CD4-positive, alpha-beta T cell treated with Interleukin-4 for 4 hours (primary cell): ENCODE measurements at places on chromosomes 12 and 14.

- DNase-seq: no peak
These were observed 5.2 kb downstream of the RHOF start for GRCh38 chr12:121788176-121788818.

DNA sequence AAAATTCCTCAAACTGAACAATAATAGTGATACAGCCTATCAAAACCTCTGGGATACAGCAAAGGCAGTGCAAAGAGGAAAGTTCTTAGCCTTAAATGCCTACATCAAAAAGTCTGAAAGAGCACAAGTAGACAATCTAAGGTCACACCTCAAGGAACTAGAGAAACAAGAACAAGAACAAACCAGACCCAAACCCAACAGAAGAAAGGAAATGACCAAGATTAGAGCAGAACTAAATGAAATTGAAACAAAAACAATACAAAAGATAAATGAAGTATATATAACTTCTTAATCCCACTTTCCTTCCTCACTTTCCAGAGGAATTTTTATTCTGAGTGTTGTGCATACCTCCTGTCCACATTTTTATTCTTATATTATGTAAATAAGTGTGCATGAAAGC, 192.0 kb downstream of the FUT8 start:
- DNase-seq: no peak

DNA sequence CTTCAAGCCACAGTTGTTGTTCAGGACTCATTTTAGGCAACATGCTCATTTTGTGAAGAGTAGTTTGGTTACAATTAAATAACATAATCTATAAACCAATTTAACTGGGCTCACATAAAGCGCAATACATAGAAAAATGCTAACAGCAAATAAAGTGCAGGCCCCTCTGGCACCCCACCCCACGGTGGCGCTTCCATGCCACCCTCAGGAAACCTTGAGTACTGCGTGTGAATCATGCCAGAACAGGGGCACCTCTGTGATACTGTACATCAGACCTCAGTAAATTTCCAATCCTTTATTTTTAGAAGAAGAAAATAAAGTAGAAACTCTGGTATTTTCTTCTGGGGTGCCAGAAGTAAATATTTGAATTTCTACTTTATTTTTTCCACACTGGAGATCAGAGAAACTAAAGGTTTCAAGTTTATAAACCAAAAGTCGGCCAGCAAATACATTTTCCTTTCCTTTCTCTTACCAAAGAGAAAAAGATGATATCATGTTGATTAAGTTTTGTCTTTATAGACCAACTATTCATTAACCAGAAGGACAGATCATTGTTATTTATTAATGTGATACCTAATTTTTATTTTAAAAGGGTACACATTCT, 316.8 kb downstream of the PAWR start:
- DNase-seq: no peak

GRCh38 chr12:15561396-15561795, 227.8 kb downstream of the EPS8 start:
- no peak for DNase-seq

DNA sequence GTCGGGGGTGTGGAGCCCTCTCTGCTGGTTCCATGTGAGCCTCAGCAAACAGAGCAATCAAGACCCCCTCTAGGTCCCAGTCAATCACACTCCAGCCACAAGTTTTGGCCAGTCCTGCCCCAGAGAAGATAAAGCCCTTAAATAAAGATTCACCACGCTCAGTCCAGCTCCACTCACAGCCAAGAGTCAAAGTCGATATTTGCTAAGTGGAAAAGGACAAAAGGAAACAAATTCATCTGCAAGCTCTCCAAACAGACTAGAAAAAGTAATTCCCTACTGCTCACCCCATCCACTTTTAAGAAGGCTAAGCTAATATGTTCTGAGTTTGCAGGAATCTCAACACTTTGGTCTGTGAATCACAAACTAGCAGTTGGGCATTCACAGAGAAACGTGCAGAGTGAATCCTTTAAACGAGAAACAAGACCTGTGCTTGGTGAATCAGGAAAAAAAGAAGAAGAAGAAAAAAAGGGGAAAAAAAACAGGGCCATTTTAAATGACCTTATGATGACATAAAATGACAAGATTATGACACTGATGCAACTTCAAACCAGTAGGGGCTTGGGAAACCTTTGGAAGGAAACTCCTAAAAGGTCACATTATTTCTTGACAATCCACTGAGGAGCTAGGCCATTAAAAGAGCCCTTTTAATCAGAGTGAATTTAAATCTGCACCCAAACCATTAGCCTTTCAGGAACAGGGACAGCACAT, 41.8 kb upstream of the FOXN3 start:
- no peak for DNase-seq

- DNase-seq: peak; percentile 54
These were observed 10.9 kb downstream of the EVL start for GRCh38 chr14:100076133-100076532.

DNA sequence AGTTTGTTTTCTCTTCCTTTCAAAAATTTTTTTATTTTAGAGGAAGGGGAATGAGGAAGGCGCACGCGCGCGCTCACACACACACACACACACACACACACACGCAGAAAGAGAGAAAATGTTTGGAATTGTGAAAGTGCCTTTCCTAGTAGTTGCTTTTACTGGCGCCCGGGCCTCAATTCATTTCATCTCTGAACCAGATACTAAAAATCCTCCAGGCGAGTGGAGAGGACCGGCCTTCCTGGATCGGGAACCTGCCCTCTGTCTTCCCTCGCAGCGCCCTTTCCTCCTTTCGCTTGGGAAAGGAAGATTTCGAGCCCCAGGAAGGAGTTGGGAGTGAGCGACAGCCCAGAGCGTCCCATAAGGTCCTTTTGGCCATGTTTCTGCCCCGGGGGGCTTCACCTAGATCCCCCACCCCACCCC, 7.8 kb upstream of the TBX3 start:
- no peak for DNase-seq

GRCh38 chr12:50597200-50598195, 92.7 kb downstream of the DIP2B start:
- peak; percentile 64 for DNase-seq

DNA sequence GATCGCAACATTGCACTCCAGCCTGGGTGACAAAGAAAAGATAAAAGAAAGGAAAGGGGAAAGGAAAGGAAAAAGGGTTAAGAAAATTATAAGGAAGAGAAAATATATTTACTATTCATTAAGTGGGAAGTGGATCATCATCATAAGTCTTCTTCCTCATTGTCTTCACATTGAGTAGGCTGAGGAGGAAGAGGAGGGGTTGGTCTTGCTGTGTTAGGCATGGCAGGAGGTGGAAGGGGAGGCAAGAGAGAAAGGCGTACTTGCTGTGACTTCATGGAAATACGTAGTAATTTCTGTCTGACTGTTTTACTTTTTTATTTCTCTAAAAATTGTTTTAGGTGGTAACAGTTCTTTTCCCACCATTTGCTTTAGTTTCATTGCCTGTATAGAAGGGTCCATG, 26.2 kb downstream of the FAM177A1 start:
- DNase-seq: no peak

GRCh38 chr12:19223695-19224094, 94.2 kb downstream of the PLEKHA5 start:
- DNase-seq: no peak

GRCh38 chr14:93011650-93012325, 88.8 kb downstream of the CHGA start:
- DNase-seq: no peak

DNA sequence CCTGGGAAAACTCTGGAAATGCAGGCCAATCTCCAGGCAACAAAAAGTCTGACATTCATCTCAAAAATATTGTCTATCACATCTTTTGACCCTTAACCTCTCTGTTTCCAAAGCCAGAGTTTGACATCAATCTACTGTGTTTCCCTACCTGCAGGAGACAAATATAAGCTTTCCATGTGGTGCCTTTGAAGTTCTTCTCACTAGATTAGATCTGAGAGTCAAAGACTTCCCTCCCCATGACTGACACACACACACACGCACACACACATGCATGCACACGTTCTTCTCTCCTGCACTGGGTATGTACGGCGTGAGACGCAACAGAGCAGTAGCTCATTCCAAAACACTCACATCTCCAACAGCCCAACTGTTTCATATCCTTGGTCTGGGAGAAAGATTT, 8.1 kb upstream of the ITPR2 start:
- no peak for DNase-seq

GRCh38 chr12:32400114-32400672, 835 bp downstream of the FGD4 start:
- DNase-seq: no peak
